ENCODE measurements at places on chromosomes 7 and 10.

DNA sequence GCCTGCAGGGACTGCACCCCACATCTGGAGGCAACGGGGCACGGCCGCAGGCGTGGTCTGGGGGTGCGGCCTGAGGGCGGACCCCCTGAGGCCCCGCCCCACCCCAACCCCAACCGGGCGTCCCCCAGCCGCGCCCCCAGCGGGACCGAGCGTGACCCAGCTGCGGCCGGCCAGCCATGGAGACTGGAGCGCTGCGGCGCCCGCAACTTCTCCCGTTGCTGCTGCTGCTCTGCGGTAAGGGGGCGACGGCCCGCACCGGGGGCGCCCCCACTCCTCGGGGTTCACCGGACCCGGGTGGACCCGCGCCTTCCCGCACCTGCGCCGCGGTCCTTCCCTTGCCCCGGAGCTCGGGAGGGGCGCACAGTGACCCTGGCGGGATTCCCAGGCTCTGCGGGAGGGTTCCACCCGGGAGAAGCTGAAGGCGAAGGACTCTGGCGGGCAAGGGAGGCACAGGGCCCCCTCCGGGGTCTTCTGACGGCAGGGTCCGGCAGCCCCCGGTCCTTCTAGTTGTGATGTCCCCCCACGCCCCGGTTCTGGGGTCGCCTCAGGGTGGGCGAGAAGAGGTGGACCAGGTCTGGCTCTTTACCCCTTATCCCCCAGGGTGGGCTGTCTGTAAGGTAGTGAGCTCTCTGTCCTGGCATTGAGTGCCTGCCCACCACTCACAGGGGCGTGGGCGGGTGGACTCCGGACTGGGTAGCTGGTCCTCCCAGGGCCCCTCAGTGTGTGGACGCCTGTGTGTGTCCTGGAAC, at the start of gene RAMP3:
TSS of gene RAMP3 (plus strand) at position 139 of the 749 bp plus-strand sequence. CDS start at position 177, 38 bp downstream.
- DNase-seq = no peak

- DNase-seq = no peak
Measured at GRCh38 chr7:12709726-12710502, 22.5 kb downstream of the ARL4A start.

GRCh38 chr10:12013926-12014325, 28.7 kb downstream of the UPF2 start:
- no peak for DNase-seq

DNA sequence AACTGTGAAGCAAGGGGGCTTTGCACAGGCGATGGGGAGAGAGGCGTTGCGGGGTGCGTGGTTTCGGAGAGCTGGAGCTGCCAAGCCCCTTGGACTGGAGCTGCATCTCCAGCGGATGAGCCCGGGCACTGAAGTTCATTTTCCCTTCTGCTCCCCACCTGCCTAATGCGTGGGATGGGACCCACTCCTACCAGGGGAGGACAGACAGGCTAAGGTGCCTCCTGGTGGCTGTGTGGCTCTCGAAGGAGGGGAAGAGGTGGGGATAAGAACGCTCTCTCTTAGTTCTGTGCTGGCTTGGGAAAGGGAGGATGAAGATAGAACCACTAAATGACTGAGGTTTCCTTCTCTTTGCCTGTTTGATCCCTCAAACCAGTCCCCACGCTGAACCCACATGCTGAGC, 177.6 kb upstream of the PITRM1 start:
- no peak for DNase-seq

DNA sequence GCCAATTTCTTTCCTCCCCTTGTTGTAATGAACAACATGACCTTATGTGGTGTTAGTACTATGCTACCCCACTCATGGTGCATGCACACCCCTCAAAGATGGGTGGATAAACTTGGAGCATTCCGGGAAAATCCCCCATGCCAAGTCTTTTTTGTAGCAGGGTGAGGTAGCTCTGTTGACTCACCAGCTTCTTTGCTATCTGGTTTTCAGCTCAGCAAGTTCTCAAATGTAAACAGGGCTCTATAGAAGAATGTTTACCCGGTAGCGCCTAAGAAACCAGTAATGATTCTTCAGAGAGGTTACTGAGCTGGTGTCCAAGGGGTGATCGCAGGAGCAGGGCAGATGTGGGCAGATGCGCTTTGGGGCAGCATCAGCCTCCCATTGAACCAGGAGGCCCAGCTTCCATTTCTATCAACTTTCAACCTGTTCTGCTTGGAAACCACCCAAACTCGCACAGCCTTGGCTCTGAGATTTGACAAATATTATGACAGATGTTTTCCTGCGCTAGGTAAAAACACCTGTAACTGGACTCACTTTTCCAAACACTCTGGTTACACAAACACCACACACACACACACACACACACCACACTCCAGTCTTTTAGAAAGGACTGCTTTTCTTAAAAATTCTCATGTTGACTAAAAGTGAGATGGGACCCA, 87.8 kb downstream of the ZRANB1 start:
- no peak for DNase-seq

- no peak for DNase-seq
Measured at GRCh38 chr7:44263326-44264082, 61.9 kb downstream of the CAMK2B start.

DNA sequence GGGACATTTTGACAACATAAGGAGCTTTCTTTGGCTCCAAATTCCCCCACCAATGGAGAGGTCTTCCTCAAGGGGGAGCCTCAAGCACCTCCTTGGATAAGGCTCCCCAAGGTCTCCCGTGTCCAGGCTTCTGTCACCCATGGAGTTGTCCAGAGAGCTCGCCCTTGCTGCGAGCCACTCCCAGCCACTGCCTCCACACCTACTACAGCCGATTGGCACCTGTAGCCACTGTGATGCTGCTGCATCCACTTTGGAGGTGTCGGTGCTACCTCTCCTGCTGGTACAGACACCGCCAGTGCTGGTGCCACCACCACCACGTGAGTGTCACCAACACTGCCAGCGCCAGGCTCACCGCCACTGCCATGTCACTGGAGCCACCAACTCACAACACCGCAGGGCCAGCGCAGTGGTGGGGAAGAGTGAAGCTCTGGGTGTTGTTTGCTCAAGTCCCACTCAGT, 22.1 kb upstream of the ENO4 start:
- DNase-seq = no peak

DNA sequence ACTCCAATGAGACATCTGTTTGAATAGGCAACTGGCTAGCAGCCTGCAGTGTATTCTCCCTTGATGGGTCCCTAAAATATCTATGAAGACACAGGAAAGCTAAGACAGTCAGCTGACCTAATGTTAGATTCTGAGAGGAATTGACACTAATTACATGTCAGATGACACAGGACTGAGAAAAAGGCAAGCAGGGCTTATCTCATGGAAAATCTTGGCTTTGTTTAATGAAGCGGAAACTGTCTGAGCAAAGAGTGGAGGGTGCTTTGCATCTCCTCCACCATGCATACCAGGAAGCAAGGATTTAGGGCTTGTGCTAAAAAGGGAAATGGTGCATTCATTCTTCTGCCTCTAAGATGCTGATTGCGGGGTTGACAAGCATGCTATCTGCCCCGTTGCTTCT, 135.5 kb upstream of the GLI3 start:
- no peak for DNase-seq

GRCh38 chr7:127226685-127227374, 25.9 kb downstream of the GRM8 start:
- DNase-seq = no peak

- DNase-seq = no peak
Measured at GRCh38 chr7:94649450-94649849, 6.5 kb downstream of the SGCE start.

DNA sequence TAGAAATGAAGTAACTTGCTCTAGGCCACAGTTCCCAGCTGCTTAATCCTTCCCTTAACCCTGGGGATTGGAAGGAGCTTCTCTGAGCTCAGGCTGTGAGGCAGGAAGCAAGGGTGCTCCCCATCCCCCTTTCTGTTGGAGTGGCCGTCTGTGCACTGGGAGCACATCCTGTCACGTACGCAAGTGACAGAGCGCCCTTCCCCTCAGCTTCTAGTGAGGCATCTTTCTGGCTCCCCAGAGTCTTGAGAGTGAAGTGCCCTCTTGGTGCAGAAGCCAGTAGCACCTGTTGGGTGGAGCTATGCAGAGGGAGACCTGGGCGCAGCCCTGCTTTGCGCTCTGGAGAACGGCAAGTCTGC, 47.8 kb downstream of the SHH start:
- peak; percentile 19 for DNase-seq

GRCh38 chr10:71927776-71928592, 36.2 kb upstream of the CHST3 start:
- no peak for DNase-seq

DNA sequence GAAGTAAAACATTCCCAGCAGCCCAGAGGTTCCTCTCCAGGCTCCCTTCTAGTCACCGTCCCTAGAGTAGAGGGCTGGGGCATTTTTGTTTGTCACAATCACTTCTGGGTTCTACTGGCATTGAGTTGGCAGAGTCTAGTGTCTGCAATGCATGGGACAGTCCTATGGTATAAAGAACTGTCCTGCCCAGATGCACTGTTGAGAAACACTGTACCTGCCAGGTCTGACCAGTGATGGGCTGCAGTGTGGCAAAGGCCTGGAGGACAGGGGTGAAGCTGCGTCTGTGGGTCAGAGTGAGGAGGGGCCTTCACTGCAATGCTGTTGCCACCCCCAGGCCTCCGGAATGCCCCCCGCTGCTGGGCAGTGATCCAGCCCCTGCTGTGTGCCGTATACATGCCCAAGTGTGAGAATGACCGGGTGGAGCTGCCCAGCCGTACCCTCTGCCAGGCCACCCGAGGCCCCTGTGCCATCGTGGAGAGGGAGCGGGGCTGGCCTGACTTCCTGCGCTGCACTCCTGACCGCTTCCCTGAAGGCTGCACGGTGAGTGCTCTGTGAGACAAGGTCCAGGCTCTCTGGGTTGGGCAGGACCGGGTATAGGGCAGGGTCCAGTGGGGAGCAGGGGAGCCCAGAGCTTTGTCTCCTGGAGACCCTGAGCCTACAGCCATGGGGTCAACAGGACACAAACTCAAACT, 14.8 kb downstream of the SMO start:
- no peak for DNase-seq

DNA sequence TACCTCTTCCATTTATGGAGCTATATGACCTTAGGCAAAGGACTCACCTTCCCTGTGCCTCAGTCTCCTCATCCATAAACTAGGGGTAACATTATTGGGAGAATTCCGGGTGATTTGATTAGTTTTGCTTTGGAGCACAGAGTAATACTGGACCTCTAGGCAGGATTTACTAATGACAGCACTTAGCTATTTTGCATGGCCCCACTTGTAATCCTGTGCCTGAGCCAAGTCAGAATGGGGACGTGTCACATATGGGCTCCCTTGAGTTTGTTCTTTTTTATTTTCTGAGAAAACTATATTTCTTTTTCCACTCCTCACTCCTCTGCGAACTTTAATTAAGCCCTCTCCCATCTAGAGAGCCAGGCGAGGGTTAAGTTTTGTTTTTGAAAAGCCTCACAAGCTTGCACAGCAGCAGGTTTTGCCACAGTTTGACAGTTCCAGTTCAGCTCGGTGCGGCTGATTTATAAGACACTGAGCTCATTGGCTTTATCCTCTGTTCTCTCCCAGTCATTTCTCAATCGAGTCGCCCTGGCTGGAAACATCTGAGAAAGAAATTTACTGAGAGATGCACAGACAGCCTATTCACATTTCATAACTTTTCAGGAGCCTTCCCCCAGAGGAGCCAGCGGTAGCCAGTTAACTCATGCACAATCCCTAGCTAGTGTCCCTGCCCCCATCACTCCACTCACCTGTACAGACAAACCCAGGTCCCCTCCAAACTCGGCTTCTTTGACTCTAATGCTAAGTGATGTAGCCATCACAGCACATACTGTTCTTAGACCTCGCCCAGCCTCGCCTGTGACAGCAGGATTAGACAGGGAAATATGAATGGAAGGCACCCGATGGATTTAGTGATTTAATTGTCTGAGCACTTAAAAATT, 441.9 kb upstream of the NPVF start:
- DNase-seq = no peak

DNA sequence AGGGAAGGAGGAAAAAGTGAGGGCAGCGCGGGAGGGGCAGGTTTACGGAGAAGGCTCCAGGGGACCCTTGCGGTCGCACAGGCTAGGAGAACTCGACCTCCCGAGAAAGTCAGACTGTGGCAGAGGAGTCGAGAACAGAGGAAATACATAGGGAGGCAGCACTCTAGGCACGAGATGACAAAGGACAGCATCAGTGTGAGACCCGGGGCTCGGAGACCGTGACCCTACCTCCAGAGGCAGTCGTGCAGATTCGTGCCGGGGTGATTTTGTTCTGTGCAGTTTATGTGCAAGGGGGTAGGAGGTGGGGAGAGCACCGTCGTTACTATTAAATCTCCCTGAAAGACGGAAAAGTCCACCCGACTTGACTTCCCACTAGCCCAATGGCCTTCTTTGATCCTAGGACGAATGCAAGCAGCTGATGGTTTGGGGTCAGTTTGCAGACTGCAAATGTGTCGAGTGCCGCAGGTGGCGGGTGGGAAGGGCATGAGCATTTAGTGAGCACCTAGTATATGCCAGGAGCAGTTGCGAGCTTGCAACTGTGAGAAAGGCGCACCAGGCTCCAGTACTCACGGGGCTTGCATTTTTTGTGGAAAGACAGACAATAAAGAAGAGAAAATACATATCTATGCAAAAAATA, 674 bp upstream of the OSBPL3 start:
- peak; percentile 46 for DNase-seq

DNA sequence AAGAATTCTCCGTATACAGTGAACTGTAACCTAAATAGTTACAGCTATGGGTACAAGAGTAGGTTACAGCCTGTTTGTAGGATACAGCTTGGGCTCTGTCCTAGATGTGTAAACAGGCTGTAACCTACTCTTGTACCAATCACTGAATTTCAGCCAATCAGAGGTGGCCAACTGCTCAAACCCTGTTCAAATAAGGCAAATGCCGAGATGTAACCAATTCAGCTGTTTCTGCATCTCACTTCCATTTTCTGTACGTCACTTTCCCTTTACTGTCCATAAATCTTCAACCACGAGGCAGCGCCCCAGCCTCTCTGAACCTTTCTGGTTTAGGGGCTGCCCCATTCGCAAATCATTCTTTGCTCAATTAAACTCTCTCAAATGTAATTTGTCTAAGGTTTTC, 8.3 kb upstream of the MMP21 start:
- DNase-seq = no peak

DNA sequence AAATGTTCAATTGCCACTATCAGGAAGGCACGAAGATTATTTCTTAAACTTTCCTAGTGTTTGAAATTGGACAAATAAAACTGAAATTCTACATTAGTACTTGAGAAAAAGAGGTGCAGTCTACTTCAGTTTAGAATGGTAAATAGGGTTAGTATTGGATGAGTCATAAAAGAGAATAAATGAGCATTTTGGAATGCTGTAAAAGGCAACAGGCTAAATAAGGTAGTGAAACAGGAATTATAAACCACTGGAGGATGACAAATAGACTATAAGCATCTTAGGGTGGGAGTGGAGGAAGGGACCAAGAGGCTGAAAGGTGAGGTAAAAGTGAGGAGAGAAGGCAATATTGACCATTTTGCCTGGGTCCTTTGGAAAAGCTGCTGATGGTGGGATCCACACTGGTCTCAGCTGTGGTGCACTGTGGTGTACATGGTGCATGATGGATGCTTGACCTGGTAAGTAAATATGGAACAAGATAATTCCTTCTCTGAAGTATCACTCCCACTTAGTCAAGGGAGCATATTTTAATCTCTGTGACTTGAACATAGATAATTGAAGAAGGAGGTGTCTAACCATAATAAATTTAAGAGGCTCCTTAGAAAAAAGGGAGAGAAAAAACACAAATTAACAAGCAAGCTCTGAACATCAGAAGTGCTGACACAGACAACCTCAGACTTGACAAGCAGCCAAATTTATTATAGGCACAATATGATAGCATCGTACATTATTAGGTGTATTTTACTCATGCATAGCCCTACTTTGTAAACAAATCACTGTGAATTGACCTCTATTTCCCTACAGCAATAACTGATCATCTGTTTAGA, 76.4 kb upstream of the SCIN start:
- no peak for DNase-seq

All from activated gamma-delta T cell treated with Interleukin-2 at 50 U/mL for 16 hours (primary cell).